ENCODE measurements at places on chromosomes 5 and 9.

DNA sequence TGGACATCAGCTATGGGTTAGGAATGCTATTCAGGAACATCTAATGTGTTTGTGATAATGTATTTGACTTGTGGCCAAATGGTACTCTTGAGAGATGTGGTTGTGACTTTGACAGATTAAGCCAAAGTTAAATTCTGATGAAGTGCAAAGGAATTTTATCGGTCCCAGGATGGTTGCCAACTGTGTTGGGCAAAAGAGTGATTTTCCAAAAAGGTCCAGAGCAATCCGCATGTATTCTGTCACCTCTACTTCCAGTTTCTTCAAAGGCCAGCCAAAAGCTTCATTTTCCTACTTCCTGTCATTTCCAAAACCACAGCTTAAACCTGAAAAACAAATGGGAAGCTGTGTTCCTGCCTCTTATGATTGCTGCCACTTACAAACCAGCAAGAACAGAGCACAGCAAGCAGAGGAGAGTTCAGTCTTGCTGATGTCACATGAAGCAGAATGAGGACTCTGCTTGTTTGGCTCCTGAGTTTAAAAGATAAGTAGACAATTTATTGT, 59.8 kb downstream of the MARCHF3 start:
- DNase-seq = no peak

GRCh38 chr9:89611425-89611824, 6.6 kb downstream of the GADD45G start:
- no peak for DNase-seq

DNA sequence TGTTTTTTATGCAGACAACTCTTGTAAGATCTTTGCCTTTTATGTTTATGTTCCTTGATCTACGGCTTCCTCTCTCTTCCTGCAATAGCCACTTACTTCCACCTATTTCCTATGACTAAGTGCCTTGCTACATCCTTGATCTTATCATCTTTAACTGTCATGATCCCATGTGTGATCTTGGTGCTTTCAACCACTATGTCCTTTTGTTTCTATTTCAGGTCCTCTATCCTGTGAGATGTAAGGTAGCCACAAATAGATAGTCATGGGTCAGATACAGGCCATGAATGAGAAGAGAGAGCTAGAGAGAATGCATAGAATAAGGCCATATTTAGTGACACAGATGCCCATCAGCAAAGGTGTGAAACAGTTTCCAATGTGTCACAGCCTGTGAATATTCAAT, 243.6 kb upstream of the HAPLN1 start:
- DNase-seq = no peak

GRCh38 chr5:150208187-150209098, 18.6 kb downstream of the SLC6A7 start:
- DNase-seq = no peak

DNA sequence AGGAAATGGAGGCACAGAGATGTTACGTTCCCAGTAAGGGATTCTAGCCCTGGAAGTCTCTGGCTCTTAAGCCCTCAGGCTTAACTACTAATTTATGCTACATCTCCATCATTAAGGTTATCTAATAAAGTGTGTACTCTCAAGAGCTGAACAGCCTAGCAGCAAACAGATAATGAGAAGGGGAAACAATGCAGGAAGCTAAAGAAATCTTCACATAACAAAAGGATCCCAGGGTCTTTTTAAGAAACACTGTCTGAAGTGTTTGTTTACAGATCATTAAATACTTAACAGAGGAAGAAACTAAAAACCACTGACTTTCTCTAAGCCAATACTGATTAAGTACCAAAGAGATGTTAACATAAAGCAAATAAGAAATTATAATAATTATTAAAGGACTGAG, 129.0 kb downstream of the PAPPA start:
- DNase-seq = no peak

DNA sequence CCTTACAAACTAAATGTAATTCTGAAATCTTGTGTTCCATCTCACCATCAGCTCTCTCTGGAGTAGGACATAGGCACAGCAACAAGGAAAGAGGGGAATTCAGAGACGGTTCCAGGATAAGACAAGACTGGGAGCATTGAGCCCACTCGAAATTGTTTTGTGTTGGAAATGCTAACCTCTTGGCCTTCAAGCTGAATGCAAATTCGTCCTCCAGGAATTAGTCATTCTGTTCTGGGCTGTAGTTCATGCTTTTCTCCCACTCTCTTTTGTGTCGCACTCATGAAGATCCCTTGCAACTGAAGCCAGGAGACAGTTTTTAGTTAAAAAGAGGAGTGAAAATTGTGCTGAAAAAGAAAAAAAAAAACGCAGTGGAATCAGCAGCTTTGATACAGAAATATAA, 121.7 kb upstream of the SEMA6A start:
- DNase-seq = no peak

DNA sequence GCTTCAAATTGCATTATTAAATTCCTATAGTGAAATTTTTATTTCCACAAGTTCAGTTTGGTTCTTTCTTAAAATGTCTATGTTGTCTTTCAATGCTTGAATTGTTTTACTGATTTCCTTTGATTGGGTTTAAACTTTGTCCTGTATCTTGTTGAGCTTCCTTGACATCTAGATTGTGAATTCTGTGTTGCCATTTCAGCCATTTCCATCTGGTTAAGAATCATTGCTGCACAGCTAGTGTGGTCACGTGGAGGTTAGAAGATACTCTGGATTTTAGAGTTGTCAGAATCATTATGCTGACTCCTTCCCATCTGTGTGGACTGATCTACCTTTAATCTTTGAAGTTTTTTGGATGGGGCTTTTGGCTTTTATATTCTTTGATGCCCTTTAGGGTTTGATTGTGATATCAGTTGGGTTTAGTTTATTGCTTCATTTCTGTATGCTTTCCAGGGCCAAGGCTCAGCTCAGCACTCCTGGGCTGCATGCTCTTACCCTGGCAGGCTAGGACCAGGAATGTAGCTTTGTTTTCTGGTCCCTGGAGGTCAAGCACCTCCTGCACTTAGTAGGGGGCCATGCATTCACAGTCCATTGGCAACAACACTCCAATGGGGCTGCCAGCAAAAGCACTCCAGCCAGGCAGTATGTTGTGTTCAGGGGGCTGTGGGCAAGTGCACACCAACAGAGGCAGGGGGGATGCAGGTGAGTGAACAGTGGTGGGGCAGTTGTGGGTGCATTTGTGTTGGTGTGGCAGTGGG, 141.4 kb downstream of the PRR16 start:
- DNase-seq = no peak
